Small intestine (tissue), 16 donors: ENCODE measurements at places on chromosomes 6 and 20.
A peak's percentile ranks its signal among the peaks of the same experiment; 100 is the strongest.

- DNase-seq: no peak
Measured at GRCh38 chr6:157323966-157324300, 614 bp upstream of the TMEM242 start.

DNA sequence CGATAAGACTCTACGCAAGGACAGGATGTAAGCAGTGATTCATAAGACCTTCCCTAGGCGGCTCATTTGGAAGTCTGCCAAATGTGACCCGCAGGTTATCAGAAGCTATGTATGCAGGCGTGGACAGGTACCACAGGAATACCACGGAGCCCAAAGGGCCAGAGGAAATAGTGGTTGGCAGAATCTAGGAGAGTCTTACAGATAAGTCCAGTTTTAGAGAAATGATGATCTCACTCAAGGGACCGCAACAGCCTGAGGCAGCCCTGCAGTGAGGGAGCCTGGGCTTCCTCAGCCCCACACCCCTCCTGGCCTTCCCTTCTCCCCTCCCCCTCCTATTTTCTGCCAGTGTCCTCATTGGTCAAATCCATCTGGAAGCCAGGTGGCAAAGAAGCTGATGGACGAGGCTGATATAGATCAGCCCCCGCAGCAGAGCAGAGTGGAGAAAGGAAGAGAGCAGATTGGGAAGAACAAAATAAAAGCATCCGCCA is 110.6 kb downstream of the FNDC1 start:
- peak; percentile 1 for DNase-seq

DNA sequence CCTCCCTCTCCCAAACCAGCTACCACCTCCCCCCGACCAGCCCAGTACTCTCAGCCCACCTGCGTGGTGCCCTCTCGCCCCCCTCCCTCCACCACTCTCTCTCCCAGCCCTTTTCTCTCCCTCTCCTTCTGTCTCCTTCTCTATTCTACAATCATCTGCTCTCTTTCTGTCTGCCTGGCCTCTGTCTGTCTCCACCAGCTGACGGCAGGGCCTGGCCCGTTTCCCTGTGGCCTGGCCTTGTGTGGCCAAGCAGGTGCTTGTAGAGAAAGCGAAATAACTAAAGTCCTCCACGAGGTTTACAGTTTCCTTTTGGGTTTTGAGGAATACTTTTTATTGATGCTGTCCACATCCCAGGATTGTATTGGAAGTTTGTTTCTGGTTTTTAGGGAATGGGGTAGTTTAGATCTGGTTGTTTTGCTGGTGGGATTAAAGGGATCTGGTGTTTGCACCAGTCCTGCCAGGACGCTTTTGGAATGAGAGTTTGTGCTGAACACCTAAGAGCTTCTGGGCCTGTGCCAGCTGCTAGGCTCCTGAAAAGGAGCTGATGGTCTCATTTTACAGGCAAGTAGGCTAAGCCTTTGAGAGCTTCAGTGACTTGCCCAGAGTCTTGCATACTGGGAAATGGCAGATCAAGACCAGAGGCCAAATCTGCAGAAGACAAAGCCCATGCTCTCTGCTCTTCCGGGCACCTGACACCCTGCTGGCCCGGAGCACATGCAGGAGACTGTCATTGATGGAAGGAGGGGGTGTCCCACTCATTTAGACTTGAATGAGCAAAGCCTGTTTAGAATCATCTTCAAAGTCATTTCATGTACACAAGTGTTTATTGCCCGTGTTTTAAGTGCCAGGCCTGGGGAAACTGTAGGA is 161.7 kb downstream of the SYCP2 start:
- DNase-seq: no peak

- DNase-seq: no peak
Measured at GRCh38 chr20:17892189-17892938, 76.2 kb downstream of the SNX5 start.

GRCh38 chr6:168417679-168418557 is 23.1 kb upstream of the SMOC2 start:
- no peak for DNase-seq

GRCh38 chr20:62797671-62798532 is 1.6 kb downstream of the MRGBP start:
- peak; percentile 79 for DNase-seq

- no peak for DNase-seq
Measured at GRCh38 chr6:138586638-138587037, 87.3 kb upstream of the NHSL1 start.

DNA sequence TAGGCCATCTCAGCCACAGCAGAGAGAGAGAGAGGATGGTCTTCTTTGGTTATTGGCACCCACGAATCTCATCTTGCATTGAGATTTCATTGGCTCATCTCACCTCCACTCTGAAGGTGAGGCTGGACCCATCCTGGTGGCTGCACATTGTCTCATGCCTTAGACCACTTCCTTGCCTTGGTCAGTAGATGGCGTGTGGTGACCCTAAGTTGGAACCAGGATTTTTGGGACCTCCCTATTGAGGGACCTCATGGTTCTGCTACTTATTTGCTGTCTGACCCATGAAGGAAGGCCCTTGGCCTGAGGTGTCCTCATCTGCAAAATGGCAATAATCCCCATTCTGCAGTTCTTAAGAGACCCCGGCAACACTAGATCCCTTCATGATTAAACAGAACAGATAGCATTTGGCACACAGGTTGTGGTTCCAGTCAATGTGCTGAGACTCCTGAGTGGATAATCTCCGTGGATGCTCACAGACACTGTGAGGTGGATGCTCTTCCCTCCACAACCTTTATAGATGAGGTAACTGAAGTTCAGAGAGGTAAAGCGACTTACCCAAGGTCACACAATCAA is 21.5 kb upstream of the AAR2 start:
- no peak for DNase-seq
